ENCODE measurements at places on chromosomes 2 and 18.

DNA sequence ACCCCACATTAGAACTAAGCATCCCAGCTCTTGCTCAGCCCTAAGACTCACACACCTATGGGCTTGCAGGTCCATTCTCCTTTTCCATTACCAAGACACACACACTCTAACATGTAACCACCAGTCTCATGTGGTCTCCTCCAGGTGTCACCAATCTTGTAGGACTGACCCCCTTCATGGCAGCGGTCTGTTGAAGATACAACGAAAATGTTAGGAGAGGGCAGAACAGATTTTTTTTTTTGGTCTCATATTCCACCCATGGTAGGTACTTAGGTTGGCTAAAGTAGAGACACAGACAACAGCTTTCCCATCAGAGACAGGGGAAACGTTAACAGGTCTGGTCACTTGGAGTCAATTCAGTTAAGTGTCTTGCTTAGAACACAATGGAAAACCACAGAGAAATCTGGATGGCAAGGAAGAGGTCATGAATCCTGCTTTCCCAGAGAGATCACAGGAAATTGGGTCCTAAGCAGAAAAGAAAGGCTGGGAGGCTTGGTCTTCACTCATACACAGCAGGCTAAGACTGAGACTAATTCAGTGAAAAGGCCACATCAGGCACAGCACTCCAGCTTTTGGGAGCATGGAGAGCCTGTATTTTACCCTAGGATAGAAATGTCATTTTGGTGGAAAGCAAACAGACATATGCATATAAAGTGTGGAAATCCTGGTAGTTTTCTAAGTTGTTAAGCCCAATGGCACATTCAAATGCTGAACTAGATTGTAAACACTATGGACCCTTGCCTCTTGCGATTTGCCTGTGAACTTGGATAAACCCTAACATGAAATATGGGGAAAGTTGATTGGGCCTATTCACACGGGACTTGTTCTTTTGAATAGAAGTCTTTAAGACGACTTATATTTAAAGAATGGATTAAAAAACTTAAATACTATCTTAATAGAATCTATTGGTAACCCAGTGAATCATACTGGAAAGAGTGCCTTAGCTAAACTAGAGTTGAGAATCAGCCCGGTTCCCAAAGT is 3.8 kb downstream of the FN1 start:
- peak; percentile 57 for DNase-seq

GRCh38 chr2:9655441-9656269 is 24.9 kb upstream of the YWHAQ start:
- peak; percentile 94 for DNase-seq

DNA sequence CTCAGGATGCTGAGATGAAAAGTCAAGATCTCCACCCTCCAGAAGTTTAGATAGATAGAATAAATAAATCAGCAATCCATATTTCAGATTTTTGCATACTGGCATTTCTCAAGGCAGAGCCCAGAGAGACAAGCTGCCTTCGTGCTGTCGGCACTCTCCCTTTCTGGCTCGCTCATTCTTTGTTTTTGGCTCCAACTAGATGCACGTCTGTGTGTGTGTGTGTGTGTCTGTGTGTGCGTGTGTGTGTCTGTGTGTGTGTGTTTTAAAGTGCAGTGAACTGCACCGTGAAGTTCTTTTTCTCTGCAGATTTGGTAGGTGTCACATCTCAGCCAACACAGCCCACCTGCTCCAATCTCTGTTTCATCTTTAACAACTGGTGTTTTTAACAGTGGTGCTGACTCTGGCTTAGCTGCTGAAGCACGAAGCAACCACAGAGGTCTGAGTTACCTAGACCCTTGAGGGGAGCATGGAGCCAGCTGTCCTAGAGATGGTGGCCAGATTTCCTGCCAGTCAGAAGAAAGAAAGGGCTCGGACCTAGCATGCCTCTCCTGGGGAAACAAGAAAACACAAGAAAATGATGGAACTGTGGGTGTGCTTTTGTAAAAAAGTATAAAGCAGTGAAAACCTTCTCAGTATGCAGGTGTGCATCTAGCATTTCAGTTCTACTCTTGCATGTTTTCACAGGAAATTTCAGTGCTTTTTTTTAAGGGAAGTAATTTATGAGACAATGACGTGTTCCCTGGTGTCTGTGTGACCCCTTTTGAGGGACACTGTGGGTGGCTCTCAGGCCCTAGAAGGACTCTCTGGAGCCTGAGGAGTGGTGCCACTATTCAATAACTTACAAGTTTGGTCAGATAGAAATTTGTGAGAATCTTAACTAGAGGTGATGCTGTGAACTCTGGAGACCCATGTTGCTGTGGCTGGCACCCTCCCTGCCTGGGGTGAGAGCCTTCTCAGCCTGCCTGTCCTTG is 364.3 kb downstream of the RNF144A start:
- DNase-seq: no peak

GRCh38 chr2:7017671-7018281 is 100.6 kb downstream of the RNF144A start:
- DNase-seq: no peak

DNA sequence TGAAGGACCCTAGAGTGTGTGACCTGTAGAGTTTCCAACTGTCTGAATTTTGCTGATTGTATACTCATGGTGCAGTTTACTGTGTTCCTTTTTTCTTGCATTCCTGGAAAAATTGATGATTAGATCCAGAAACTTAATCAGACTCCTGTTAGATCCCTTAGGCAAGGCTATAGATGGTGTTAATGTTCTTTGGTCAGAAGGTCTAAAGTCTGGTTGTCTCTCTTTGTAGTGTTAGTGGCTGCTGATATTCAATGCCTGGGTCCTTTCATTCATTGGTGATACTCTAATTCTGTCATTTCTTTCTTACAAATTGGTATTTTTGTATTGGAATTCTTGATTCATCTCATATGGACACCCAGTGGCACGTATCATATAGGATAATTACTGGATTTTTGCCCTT is 6.3 kb downstream of the CCNT2 start:
- no peak for DNase-seq

GRCh38 chr2:152432206-152432653 is 97.3 kb downstream of the FMNL2 start:
- peak; percentile 45 for DNase-seq

DNA sequence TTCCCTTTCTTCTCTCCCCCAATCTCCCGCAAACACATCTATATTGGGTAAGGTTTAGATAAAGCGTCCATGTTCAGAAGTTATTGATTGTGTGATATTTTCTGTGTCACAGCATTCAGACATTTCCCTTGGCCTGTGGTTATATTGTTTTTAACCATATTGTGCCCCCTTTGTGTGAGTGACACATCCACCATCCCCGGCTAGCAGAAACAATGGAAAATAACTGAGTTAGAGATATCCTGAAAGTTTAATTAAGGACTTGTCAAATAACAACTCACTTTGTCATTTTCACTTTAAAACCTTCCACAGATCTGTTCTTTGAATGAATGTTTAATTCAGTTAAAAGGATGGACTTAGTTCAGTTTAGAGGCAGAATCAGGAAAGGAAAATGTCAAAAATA is 151.0 kb downstream of the KCNJ3 start:
- no peak for DNase-seq

DNA sequence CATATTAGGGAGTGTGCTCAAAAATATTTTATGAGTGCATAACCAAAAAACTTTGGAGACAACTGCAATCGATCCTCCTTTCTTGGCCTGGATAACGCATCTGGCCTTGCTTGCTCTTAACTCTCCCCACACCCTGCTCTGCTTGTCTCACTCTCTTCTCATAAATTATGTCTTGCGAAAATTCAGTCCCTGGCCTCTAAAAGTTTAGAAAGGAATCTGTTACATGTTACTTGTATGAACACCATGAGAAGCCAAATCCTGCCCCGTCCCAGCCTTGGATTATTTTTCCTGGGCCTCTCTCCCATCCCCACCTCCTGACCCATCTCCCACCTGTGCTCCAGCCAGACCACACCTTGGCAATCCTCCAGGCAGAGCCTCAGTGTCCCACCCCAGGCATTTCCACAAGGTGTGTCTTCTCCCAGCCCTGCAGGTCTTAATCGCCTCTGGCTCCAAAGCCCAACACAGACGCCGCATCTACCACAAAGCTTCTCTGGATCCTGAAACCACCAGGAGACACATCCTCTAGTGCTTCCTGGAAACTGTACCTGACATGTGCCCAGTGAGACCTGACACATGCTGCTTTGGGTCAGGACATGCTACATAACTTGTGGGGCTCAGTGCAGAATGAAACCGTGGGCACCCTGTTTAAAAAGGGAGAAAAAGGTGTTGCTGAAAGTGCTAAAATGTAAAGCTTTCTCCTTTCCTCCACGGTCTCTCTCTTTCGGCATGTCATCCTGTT is 99.6 kb upstream of the ST3GAL5 start:
- DNase-seq: no peak

DNA sequence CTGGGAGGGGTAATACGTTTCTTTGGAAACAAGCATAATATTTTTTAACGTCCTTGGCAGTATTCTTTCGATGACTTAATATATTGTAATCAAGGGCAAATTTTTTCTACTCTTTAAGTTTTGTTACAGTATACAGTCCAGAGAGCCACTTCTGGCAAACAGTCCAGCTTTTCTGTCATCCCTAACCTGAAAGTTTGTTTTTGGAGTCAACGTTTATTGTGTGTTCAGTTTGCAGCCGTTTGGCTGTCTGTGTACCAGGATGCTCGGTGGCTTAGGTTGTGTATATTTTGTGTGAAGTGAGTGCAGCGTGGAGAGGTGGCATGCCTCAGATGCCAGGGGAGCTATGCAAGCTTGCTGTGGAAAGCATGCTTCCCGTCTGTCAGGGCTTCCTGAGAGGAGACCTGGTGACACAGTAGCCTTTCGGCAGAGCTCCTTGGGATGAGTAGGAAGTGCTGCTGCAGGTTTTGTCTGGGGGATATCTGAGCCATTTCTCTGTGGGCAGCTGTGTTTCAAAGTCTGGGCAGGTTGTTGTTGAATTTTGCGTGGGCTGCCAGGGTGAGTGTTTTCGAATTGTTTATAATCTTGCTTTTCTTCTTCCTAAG is 14.7 kb downstream of the MAP3K20 start:
- peak; percentile 72 for DNase-seq

GRCh38 chr2:177551989-177552421 is 159.4 kb downstream of the AGPS start:
- DNase-seq: peak; percentile 3

DNA sequence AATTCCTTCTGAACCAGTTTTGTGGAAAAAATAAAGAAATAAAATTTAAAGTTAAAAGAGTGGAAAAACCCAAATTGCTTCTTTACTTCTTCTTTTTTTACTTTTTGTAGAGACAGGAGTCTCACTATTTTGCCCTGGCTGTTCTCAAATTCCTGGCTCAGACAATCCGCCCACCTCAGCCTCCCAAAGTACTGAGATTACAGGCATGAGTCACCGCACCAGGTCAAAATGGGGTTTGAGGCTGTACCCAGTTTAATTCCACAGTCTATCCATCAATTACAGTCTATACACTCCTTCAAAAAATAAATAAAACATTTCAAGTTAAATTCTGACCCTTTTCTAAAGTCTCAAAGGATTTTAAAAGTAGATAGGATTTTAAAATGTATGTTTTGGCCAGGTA is 120.3 kb downstream of the FAM161A start:
- DNase-seq: no peak

GRCh38 chr2:176002688-176003210 is 682 bp upstream of the LNPK start:
- DNase-seq: peak; percentile 13

DNA sequence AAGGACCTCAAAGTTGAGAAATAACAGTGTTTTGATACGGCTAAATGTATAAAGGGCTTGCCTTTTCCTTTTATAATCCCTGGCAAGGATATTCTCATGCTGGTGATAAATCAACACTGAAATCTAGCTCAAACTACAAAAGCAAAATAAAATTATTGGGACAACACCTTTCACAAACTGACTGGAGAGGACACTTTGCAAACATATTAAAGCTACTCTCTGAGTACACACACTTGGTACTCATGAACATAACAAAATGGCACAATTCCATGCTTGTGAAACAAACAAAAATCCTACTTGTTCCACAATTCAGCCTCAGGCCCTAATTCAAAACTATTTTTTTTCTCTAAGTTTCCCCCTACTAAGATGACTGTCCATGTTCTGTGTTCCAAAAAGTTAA is 305.8 kb downstream of the ETAA1 start:
- no peak for DNase-seq

DNA sequence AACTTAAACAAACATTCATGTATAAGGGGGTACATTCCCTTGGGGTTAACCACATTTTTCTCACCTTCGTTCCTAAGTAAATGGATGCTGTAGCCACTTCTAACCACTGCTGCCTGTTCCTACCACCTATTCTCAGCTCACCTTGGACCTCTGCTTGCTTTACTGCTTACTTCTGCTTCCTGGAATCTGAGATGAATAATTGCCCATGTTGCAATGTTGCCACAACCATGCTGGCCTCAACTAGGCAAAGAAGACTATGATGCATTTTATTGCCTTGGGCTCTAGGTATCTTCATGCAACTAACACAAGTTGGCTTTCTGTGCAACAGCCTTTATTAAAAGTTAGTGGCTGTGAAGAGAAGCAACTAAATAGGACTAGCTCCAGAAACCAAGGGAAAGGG is 106.3 kb upstream of the TCF4 start:
- no peak for DNase-seq

- no peak for DNase-seq
Measured at GRCh38 chr2:201261471-201261870, 1.1 kb downstream of the CASP8 start.

GRCh38 chr2:134555411-134555810 is 163.4 kb downstream of the TMEM163 start:
- DNase-seq: no peak

GRCh38 chr18:75173125-75173432 is 35.9 kb downstream of the PTGR3 start:
- no peak for DNase-seq

DNA sequence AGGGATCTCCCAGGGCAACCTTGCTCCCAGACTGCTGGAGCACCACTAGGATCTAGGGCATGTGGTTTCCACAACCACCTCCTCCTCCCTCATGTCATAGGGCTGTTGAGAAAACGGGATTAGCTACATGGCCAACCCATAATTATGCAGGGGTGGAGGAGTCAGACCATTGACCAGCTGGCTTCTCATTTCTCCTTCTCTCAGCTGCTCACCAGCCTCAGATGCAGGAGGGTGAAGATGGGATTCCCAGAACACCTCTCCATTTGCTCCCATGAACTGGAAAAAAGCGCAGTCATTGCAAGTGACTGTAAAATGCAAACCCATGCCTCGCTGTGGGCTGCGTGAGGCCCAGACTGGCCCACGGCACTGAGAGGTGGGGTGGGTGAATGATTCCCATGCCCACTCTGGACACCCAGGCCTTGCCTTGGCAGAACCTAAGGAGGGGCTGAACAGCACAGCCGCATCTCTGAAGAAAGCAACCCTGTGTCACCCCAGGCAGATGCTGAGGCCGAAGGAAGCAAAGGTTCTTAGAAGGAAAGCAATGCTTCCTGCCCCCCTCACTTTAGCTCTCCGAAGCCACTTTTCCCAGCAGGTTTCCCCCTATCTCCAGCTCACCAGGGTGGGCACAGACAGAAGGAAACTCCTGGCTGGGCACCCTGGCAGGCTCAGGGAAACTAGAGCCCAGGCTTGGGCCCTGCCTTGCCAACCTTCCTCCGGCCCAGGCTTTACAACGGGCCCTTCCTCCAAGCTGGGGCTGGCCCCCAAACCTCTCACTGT is 69.6 kb upstream of the RTN4 start:
- peak; percentile 35 for DNase-seq

- DNase-seq: no peak
Measured at GRCh38 chr2:112024231-112024630, 30.8 kb upstream of the TMEM87B start.

All from fibroblast of skin of back (primary cell).